NCI-H1436 treated with DMSO at 0.1 percent for 48 hours (cell line): ENCODE measurements at places on chromosomes 12 and 14.

DNA sequence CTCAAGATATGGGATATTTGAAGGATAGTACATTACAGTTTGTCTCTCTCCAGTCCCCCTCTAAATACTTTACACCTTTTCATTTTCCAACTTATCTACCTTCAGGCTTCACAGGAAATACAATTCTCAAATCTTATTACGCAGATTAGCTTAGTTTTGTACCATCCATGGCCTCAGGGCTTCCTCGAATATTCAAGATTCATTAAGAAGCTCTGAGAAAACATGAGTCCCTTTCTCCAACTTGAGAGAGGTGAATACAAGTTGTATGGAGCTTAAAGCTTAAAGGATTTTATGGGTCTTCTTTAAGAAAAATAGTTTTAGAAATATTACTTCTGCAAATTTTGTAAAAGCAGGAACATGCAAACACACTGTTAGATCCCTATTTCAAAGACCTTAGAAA lies 1212.5 kb downstream of the GALC start:
- DNase-seq = no peak

DNA sequence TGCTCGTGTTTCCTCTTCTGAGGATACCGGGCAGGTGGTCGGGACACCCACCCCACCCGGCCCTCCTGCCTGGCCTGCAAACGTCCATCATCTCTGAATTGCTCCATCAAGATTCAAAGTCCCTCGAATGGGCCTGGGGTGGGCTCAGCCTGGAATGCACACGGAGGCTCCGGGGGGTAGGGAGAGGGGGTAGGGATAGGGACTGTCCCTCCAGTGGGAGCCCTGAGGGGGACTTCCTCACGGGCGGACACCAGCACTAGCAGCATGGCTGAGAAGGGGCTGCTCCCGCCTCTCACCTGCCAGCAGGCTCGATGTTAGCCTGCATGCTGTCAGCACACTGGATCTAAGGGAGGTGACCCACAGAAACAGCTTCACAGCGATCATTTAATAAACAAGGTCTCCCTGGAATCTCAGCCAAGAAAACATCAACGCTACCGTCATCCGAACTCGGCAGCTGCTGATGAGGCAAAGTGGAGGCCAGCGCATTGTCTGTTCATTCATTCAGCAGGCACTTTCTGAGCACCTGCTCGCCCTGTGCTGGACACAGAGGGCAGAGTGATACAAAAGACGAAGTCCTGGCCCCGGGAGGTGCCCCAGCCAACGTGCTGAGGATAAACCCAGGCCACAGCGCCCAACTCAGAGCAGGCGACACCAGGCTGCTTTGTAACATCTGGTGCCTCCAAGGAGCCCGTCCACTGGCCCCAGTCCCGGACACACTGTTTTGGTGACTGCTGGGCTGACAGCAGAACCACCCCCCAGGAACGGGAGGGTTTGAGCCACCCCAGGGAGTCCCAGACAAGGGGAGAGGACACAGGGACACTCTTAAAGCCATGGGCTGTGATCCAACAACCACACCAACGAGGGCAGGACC lies 6.3 kb downstream of the TMEM179 start:
- no peak for DNase-seq

DNA sequence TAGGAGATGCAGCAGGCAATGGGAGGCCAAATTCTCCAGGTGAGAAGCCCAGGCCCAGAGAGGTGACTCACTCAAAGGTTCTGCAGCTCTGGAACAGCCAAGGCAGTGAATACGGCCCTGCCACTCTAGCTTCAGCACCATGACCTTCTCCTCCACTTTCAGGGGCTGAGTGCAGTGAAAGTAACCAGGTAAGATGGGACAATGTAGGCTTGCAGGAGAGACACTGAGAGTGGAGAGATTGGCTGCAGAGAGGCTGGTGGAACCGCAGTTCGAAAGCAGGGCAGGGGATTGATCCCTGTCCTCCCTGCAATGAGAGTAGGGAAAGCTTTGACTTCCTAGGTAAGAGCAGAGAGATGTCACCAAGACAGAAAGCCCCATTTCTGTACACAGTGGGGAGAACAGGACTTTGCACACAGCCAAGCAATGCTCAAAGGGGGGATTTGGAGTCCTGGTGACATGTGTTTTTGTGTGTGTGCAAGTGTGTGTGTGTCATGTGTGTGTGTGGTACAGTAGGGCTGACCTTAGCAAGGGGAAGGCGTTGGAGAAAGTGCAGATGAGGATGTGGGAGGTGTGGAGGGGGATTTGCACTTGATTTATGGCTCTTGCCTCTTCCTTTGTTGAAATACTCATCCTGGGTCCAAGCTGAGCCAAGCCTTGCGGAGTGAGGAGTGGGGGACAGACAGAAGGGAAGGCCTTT lies 12.7 kb downstream of the DHRS2 start:
- no peak for DNase-seq

DNA sequence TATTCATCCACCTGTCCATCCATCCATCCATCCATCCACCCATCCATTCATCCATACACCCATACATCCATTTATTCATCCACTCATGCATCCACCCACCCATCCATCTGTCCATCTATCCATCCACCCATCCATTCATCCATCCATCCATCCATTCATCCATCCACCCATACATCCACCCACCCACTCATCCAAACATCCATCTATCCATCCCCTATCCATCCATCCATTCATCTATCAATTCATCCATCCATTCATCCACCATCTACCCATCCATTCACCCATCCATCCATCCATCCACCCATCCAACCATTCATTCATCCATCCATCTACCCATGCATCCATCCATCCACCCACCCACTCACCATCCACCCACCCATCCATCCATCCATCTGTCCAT lies 142.6 kb upstream of the SFSWAP start:
- DNase-seq = no peak

DNA sequence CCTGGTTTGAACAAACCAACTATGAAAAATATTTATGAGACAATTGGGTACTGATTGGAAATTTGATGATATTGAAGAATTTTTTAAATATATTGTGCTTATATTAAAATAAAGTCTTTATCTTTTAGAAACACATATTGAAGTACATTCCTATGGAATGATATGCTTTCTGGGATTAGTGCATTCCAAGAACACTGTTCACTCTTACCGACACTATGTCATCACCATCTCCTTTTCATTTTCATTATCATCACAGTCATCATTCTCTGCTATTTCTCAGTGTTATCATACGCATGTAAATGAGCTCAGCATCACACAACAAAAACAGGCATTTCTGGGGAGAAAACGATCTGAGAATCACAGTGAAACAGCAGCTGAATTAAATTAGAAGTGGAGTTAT lies 513.3 kb upstream of the CCDC196 start:
- DNase-seq = no peak

GRCh38 chr12:57031138-57031725 lies 14.9 kb upstream of the TAC3 start:
- DNase-seq = peak; percentile 82

GRCh38 chr14:63470962-63471793 lies 72.0 kb downstream of the PPP2R5E start:
- no peak for DNase-seq

DNA sequence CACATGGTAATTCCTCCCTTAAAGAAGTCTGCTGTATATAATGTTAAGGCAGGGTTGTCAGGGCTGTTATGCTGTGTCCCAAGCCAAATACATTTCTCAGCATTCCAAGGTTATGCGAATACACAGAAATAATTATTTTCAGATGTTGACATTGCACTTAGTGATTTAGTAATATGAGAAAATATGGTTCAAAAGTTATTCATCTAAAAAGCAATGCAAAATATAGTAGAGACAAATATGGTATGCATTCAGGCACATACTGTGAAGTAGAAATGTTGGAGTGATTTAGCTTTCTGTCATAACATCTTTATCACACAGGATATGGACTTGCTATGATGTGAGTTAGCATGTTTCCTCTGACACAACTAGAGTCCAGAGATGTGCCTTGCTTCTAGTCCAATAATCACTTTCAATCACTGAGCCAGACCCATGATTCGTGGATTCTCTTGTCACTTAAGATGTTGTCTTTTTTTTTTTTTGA lies 70.0 kb downstream of the PDE3A start:
- no peak for DNase-seq

DNA sequence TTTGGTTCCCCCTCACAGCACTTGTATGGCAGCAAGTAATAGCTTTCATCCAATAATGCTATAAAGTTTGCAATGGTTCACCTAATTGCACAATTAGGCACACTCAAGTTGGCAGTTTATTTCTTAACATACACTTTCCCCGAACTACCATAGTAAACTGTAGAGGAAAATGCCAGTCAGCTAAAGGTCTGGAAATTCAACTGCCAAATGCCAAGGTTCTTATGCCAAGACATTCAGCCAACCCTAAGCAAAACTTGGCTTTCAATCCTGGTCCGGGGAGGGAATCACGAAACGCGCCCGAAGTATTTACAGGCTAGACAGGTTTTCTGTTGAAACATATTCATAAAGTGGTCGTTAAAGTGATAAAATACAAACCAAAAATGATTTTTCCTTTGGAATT lies 1512.4 kb upstream of the FLRT2 start:
- DNase-seq = no peak

DNA sequence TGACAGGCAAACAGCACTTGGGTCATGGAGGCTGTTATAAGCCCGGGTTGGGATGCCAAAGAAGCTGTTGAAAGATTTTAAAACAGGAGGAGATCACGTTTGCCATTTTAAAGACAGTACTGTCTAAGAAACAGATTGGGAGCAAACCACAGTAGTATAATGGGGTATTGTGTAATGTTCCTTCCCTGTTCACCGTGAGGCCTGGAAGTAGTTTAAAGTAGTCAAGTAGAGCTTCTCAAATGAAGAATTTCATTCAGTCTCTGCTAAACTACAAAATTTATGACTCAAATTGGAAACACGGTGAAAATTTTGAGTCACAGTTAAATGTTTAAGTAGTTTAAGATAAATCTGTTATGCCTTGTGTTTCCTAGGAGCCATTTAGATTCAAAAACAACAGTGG lies 35.8 kb downstream of the ATP2A2 start:
- no peak for DNase-seq

DNA sequence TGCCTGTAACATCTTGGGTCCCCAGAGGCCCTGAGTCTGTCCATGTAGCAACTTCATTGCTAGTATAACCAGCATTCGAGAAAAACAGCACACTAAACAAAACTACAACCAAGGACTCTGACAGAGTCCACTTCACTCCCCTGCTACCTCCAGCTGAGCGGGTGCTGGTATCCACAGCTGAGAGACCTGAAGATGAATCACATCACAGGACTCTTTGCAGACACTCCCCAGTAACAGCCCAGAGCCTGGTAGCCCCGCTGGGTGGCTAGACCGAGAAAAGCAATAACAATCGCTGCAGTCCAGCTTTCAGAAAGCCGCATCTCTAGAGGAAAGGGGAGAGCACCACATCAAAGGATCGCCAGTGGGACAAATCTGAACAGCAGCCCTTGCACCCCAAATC lies 9.0 kb upstream of the IQSEC3 start:
- no peak for DNase-seq

DNA sequence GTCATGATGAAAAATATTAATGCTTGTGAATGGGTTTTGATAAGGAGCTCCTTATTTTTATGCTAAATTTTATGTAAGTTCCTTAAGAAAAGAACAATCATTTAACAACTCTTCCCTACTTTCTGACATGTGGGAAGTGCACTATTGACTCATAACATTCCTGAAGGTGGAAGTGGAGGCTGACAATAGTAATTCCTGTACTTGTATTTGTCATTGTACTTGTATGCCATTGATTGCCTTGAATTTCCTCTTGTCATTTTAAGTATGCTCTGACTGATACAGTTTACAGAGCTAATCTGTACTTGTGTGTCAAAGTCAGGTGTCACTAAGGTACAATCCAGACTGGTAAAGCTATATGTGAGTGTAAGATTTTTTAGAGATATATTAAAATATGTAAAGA lies 440.0 kb downstream of the SLC16A7 start:
- DNase-seq = no peak

- DNase-seq = peak; percentile 64
These were observed 48.7 kb downstream of the MIPOL1 start for GRCh38 chr14:37246427-37246829.

- no peak for DNase-seq
These were observed 460.3 kb upstream of the LRFN5 start for GRCh38 chr14:41146391-41146790.

DNA sequence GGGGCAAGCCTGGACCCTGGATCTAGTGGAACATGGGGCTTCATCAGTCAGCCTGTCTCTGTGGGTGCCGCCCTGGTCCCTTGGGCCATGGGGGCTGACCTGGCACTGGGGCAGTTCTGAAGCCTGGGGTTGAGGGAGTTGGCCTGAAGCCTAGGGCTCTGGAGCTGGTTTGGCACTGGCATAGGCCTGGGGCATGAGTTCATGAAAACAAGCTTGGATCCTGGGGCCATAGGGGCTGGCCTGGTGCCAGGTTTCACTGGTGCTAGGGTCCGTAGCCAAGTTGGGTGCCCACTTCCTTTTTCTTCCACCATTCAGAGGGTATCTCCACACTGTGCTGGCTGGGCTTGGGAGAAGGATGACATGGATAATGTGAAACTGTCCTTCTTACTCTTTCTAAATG lies 26.6 kb upstream of the ANO4 start:
- no peak for DNase-seq

GRCh38 chr12:52041695-52042123 lies 9.5 kb upstream of the NR4A1 start:
- DNase-seq = no peak

- DNase-seq = no peak
These were observed 907.5 kb upstream of the ATXN7L3B start for GRCh38 chr12:73629893-73630831.

GRCh38 chr14:89251061-89251460 lies 166.0 kb downstream of the FOXN3 start:
- no peak for DNase-seq

DNA sequence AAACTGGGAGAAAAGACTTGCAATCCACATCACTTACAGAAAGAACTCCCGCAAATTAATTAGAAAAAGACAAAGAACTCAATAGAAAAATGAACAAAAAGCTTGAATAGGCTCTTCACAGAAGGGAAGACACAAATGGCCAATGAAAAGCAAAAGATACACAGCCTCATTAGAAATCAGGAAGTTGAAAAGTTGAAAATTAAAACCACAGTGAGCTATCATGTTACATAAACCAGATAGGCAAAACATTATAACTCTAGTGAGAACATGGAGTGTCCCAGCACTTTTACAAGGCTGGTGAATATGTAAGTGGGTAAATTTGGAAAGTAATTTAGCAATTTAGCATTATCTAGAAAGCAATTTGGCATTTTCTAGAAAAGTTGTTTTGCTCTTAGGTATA lies 158.4 kb upstream of the RASSF8 start:
- no peak for DNase-seq
